CD4-positive, alpha-beta T cell treated with Interferon gamma for 1 hour (primary cell): ENCODE measurements at places on chromosomes 6 and 20.
A peak's percentile ranks its signal among the peaks of the same experiment; 100 is the strongest.

DNA sequence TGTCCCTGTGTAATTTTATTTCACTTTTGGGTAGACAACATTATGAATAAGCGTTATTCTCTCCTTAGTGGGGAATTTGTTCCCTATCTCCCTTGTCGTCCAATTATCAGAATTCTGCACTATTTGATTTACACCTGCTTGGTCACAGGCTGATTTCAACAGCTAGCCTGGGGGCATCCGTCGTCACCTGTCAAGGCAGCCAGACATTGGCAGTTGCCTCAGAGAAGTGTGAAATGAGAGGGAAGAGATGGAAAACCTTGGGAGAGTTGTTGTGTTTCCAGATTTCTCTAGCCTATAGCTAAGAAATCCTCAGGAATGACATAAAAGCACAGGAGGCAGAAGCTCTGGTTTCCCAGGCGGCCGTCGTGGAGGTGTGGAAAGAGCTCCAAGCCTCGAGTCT, 891 bp upstream of the GHRH start:
- no peak for DNase-seq

GRCh38 chr20:63625771-63626423, 1.0 kb downstream of the GMEB2 start:
- no peak for DNase-seq

- no peak for DNase-seq
Observed at GRCh38 chr20:52761867-52762266, 210.3 kb upstream of the TSHZ2 start.

- DNase-seq: no peak
Observed at GRCh38 chr6:20732896-20733295, 198.6 kb downstream of the CDKAL1 start.

DNA sequence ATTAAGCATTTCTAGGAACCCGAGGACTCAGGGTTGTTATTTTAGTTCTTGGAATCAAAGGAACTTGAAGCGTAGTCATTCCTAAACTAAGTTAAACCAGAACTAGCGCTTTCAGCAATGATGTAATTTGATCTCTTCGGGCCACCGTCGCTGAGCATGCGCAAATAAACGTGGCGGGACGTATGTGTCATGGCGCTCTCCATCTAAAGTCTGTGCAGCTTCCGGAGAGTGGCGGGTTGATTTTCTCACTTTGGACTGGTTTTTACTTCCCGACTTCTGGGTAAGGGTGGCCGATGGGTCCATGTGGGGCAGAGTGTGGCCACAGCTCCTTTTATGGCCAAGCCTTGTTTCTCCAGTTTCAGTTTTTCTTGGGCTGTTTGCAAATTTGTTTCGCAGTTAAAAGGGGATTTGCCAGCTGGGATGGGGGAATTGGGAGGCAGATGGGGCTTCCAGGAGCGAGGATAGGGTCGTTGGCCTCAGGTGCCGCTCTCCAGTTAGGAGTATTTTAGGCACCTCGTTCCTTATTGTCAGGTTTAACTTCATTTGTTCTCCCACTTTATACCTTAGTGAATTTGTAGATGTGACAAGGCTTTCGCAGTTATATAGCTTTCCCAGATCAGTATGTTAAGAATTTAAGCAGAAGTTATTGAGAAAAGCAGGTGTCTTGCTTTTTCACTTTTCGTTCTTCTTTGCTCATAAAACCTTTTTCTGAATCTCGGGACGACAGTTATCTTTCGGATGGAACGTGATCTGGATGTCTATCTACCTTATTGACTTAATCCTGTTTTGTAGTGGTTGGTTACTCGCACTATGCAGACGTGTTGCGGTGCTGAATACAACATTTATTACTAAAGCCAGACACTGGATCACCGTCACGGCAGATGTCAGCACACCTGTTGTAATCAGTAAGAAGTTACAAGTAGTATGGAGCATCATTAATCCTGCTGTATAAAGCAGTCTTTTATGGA, at the start of gene CDKAL1:
Gene CDKAL1, plus strand, starts transcription at position 163 of the 968 bp plus-strand sequence. CDS start 11,894 bp downstream, outside the sequence.
- peak; percentile 87 for DNase-seq

DNA sequence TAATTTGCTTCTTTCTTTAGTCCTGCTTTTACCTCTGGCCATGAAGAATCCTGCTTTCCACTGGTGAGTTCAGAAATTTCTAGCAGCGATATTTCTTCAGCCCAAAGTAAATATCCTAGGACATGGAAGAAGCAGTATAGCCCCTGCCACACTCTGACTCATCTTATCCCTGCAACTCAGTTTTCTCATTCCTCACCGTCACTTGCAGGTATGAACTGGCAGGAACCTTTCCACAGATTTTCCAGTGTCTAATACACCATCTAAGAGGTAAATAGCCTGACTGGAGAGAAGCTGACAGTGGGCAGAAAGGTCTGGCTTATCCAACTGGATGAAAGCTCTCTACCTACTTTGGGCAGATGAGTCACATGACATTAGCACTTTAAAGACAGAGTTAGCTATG, 816.7 kb upstream of the FLRT3 start:
- DNase-seq: no peak

- no peak for DNase-seq
Observed at GRCh38 chr20:3042625-3043024, 797 bp upstream of the GNRH2 start.

DNA sequence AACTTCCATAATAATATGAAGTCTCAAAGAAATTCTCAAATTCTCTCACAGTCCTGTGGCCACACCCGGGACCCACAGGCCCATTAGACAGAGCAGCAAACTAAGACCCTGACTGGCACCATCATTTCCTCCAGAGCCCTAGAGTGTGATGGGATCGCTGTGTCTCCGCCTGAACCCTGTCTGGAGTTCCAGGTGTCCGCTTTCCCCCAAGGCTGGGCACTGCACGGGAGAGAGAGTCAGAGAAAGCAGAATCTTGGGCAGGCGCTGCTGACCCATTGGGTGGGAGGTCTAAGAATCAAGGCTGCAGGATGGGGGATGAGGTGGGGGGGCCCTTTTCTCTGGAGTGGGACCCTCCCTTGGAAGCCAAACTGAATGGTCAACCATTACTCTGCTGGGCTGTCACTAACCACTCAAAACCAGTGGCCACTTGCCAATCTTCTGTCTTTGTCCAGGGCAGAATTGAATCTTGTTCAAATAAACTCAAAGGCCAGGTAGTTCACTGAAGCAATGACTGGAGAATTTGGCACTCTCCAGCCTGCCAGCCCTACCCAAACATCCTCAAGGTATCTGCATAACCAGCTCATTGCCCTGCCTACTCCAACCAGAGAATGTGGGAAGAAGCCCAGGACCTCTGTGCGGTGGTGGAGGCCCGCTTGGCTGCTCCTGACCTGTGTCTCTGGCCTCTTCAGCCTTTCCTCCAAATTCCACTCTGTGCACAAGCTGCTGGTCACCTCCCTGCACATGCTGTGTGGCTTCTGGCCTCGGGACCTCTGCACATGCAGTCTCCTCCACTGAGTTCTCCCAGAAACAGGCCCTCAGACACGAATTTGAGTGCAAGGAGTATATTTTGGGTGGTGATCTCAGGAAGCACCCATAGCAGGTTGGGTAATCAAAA, 141.1 kb downstream of the CEBPB start:
- DNase-seq: no peak

DNA sequence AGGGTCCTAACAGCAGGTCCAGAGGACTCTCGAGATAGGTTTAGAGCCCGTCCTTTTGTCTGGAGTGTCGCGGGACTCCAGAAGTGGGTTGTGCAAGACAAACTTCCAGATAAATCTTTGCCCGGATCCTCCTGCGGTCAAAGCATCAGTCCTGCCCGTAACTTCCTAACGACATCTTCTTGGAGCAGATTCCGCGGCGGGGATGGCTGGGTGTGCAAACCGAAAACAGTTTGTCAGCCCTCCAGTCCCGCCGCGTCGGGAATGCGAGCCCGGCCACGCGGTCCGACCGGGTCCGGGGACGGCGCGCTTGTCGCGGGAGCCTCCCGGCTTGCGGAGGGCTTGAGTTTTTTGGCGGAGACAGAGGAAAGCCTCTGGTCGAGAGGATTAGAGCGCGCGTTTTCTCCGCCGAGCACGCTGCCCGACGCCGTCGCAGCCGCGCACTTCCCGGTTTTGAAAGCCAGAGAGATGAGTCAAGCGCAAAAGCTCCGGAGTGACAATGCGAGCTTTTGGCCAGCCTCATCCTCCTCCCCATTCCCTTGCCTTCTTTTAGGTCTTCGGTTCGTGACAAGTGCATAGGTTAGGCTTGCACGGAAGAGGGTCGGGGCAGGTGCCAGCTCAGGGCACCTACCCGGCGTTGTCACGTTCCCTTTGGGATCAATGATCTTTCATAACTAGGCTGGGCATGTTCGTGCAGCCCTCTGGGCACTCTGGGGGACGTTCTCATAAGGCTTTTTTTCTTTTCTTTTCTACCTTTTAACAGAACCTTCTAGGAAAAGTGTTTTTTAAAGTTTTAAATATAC, 91.3 kb upstream of the PRDM1 start:
- peak; percentile 42 for DNase-seq

DNA sequence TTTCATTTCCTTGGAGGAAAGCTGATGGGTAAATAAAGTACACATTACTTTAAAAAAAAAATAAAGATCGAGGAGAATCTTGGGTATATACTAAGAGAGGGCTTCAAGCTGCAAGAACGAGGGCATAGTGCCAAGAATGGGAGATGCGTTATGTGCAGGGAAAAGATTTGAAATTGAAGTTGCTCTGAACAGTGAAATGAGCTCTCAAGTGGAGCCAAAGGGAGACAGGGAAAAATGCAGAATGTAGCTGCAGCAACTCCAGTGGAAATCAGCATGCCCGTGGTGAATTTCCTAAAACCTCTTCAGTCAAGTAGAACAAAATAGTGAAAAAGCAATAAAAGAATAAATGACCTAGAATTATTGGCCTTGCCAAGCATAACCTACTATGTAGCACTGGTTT, 11.4 kb upstream of the COL9A1 start:
- DNase-seq: no peak

DNA sequence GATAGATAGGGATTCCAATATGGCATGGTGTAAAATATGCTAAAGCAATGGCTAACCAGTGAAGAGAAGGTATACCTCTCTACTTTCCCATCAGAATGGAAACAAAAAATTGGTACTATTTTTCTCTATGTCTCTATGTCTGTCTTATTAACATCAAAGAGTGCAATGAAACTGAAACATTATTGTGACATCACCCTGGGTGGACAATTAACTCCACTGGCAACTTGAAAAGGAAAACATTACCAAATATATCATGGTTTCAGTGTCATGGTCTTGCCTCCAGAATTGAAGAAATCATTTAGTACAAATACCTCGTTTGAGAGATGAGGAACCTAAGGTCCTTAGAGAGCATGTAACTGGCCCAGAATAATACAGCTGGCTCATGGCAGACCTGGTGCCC, 1132.5 kb upstream of the MAP3K7 start:
- DNase-seq: no peak

- DNase-seq: peak; percentile 57
Observed at GRCh38 chr6:138517635-138518034, 18.3 kb upstream of the NHSL1 start.

DNA sequence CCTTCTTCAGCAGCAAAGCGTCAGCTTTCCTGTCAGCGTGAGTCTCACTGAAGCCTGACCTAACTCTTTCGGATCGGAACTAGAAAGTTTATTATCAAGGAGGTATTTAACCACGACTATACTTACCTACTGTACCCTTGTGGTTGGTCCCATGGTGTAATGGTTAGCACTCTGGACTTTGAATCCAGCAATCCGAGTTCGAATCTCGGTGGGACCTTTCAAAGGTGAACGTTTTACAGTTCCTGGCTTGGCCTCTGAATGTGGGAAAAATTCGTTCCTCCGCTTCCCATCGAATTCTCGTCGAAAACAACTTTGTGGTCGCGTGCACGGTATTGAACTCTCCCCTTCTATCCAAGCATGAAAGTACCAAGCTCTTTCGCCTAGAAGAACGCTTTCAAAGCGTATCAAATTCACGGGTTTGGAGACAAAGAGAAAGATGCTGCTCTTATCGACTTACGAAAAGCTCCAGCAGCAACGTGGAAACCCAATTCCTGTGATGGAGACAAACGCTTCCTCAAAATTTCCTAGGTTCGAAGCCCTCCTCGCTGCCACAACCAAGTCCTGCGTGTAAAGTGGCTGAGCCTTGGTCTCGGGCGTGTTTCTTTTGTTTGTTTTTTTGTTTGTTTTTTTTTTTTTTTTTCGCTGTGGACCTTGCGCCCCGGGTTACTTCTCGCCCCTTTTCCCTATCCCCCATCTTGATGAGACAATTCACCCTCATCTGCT, 63.7 kb downstream of the GPX5 start:
- DNase-seq: no peak

DNA sequence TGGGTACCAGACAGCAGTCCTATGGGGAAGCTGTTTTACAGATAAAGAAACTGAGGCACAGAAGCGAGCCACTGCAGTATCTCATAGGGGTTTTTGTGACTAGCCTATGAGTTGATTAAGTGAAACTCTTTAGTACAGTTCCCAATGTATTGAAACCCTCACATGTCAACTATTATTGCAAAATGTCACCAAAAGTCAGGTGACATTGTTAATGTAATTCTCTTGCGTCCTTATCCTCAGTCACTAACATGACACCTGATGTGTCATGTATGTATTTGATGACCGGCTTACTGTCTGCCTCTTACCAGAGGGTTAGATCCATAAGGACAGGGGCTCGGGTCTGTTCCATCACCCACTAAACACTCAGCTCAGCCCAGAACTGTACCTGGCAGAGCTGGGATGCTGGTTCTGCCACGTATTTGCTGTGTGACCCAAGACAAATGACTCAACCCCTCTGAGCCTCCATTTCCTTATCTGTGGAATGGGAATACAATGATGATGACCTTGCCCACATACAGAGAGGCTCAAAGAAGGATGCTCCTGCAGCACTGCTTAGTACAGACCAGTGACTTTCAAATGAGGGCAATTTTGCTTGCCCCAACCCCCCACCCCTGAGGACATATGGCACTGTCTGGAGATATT, 32.9 kb downstream of the PREX1 start:
- no peak for DNase-seq

DNA sequence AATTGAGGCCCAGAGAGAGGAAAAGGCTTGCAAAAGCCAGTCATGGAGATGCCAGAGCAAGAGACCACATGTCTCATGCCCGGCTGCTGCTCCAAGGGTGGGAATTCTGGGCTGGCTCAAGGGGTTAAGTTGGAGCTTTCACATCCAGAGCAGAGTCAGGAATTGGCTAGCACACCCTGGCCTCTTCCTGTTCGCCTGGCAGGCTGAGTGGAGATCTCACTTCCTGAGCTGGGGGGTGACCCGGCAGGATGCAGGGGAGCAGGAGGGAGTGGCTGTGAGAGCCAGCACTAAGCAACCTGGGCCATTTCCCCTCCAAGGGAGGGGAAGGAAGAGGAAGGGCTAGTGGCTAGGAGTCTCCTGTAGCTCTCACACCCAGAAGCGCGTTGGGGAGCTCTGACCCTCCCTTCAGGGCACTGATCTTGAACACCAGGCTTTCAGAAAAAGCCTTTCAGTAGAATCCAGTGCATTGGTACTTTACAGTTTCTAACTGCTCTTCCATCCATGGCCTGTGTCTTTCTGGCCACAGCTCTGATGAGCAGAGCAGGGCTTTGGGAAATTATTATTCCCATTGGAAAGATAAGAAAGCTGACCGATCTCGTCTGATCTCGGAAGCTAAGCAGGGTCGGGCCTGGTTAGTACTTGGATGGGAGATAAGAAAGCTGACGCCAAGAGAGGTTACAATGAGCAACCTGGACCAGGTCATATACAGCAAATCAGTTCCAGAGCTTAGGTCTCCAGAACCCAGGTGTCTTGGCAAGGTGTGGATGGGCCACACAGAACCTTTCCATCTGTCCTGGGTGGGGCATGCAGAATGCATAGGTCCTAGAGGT, 2.2 kb upstream of the CCM2L start:
- DNase-seq: no peak

- no peak for DNase-seq
Observed at GRCh38 chr6:167336844-167337630, 12.2 kb downstream of the TTLL2 start.

- DNase-seq: no peak
Observed at GRCh38 chr6:129525055-129525454, 184.9 kb downstream of the ARHGAP18 start.
